ENCODE measurements at places on chromosomes 3 and 15.

GRCh38 chr15:42150219-42150970, 6.0 kb downstream of the PLA2G4F start:
- no peak for DNase-seq

DNA sequence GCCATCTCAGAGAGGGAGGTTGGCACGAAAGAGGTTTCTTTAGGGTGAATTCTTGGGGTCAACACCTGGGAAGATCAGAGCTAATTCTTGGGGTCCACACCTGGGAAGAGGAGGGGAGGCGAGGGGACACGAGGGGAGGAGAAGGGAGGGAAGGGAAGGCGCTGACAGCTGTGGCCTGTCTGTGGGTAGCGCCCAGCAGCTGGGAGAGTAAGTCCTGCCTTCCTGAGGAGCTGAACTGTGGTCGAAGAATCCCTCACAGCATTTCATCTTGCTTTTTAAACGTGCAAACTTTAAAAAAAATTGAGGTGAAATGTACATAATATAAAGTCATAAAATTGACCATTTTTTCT, 63.2 kb upstream of the CGNL1 start:
- no peak for DNase-seq

DNA sequence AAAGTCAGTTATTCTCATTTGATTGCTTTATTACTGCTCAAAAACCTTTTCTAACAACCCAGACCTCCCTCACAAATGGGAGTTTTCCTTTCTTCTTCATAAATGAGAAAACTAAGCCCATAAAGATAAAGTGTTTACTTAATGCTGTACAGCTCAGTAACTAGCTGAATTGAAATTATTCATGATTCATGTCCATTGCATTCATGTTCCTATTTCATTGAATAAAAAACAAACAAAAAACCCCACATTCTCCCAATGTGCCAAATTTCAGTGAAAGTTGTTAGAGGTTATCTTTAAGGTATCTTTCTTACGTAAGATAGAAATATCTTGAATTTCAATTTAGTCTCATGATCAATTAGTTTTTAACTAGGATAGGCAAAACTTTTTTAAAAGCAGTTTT, 2.8 kb downstream of the PLSCR2 start:
- DNase-seq: no peak

GRCh38 chr3:170889630-170890029, 18.8 kb downstream of the EIF5A2 start:
- DNase-seq: no peak

GRCh38 chr3:37441689-37442088, 267.3 kb upstream of the LRRFIP2 start:
- no peak for DNase-seq

DNA sequence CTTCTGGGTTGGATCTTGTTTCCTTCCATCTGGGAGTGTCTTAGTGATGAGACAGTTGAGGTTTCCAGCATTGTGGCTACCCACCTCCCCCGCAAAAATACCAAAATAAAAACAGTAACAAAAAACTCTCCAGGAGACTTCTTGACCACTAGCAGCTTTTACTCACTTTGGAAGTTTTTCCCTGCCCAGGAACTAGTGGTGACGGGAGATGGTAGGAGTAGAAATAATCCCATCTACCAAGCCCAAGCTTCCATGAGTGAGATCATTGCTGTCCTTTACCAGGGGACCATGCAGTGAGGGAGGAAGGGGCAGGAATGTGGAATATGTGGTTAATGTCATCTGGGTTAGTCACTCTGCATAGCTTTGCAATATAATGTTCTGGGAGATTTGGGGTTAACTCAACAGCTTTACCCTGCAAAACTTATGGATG, 187.7 kb downstream of the ITPR1 start:
- no peak for DNase-seq

Data from GM12864 (cell line).